ENCODE measurements at places on chromosomes 12 and 14.

DNA sequence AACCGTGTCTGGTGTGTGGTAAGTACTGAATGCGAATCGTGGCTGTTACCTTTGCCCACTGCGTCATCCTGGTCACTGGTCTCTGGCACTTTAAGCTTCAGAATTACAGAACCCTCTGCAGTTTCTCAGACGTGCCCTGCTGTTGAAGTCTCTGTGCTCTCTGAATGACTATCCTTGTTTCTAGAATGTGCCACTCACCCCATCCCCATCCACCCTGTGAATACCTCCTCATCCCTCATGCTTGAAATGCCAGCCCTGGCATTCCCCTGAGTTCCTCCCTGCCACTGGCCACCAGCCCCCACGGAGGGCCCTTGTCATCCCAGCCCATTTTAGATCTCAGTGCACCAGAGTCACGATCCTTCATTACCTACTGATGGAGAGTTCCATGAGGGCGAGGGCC lies 21.3 kb downstream of the TPCN1 start:
- no peak for DNase-seq

DNA sequence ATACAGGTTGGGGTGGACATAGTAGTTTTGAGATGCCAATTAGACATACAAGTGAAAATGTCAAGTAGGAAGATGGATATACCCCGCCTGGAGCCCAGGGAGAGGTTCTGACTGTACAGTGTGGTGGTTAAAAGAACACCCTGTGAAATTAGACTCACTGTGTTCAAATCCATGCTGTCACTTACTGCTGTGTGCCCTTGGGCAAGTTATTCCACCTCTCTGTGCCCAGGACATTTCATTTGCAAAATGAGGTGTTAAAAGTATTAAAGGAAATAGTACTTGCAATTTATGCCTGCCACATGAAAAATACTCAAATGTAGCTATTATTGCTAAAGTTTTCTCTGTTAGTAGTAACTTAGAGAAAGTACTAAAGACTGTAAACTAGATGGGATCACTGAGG lies 18.5 kb downstream of the GALNT4 start:
- no peak for DNase-seq

- no peak for DNase-seq
These were observed 20.4 kb downstream of the ABHD12B start for GRCh38 chr14:50892255-50892654.

GRCh38 chr12:124679533-124680371 lies 112.3 kb upstream of the NCOR2 start:
- no peak for DNase-seq

- DNase-seq, result no peak
These were observed 22.3 kb upstream of the GNS start for GRCh38 chr12:64781280-64782190.

DNA sequence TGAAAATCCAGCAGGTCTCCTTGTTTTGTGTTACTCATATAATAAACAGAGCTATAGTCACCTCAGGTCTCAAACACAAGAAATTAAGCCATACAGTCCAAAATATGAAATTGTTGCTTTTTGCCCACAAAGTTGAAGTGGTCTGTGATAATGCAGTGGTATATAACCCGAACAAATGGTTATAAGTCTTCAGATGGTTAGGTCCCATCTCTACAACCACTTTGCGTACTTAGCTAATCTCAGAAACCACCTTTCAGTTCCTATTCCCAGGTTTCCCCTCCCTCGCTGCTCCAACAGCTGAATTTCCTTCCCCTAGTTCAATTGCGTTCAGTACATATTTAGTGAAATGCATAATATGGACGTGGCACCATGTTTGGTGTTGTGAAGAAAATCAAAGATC lies 3.3 kb upstream of the KCNA5 start:
- DNase-seq, result no peak

GRCh38 chr14:103613517-103613916 lies 15.5 kb upstream of the KLC1 start:
- DNase-seq, result no peak

GRCh38 chr14:102501751-102502315 lies 7.7 kb downstream of the ANKRD9 start:
- no peak for DNase-seq

DNA sequence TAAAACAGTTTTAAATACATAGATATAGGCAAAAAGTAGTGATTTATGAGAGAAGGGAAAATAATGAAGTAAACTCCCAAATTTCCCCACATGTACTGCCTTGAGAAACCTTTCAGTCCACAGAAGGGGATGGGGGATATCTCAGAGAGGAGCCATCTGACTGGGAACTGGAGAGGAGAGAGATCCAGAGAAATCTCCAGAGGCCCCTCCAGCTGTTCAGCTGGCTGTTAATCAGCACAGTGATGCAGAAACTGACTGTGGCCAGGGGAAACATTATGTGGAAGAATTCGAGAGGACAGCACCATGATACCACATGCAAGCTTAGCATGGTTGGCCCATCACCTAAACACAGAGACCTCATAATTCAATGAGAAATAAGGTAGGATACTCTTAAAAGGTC lies 1165.9 kb upstream of the TMEM132C start:
- DNase-seq, result no peak

DNA sequence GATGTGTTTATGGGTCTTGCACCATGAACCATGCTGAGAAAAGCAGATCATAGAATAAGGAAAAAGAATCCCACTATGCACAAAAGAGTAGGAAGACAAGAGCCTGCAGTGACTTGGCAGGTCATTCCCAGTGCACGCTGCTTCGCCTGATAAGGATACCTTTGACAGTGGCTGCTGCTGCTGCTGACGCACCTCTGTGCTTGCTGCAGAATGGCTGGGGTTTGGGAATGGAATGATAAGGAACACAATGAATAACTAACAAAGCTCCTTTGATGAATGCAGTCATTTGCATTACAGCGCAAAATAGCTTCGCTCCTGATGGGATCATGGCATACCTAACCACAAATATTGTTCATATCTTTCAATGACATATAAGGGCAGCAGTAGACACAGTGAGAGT lies 278.7 kb downstream of the PDZRN4 start:
- DNase-seq, result no peak

GRCh38 chr12:22729957-22730443 lies 105.0 kb downstream of the ETNK1 start:
- DNase-seq, result no peak

GRCh38 chr14:99707420-99707819 lies 23.3 kb downstream of the CYP46A1 start:
- DNase-seq, result no peak

DNA sequence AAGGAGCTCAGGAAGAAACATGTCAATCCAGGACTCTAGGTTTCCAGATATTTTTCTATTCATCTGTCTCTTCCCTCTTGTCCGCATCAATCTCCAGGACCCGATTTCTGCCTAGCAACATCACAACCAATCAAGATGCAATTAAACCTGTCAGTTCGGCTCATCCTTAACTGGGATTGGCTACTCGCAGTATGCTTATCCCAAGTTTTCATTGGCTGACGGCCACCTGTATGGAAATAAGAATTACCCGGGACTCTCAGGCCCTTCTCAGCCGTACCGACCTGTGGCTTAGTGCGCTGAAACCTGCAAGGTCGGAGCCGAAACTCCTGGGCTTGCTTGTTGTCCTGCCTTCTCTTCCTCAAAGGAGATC lies 20.4 kb upstream of the ATP5MC2 start:
- DNase-seq, result peak; percentile 98

DNA sequence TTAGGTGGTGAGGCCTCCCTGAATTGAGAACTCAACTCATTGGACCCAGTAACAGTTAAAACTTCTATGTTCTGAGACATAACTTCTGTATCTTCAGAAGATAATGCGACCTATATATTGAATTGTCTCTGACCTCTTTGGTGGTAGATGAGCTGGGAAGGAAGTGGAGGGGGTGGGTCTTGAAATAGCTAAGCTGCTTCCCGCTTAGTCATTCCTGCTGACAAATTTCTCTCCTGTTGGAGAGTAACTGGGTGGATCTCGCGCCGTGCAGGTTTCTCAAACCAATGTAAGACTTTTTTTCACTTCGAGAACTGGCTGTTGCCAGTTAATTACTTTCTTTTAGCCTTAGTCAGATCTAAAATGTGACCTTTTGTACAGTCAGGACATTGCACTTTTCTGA lies 100.8 kb downstream of the PPHLN1 start:
- DNase-seq, result no peak

DNA sequence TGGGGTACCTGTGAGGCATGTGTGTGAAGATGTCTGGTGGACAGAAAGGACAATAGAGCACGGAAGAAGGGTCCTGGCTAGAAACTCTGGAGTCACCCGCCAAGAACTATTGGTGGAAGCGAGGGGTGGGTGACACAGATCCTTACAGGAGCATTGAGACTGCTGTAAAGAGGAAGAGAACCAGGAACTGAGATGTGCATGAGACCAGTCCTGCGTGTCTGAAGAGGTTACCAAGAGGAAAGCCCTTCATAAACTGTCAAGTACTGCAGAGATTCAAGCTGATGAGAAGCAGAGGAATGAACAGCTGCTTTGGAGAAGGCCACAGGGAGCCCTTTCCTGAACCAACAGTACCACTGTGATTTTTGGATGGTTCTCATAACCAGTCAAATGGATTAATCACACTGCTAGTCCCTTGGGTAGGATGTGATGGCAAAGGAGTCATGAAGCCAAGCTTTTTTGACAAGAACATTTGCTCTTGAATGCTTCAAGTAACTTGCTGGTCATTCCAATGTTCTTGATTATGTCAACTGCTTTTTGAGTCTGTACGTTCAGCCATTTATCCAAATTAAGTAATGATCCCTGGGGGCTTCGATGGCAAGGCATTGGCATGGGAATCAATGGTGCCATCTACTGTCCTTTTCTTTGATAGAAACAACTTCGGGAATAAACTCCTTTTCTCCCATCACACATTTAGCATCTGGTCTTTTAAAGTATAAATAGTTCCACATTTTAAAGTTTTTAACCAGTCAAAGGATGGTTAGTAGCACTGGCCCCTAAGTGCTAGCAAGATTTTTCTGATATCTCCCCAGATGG lies 42.9 kb downstream of the GPR135 start:
- DNase-seq, result no peak

DNA sequence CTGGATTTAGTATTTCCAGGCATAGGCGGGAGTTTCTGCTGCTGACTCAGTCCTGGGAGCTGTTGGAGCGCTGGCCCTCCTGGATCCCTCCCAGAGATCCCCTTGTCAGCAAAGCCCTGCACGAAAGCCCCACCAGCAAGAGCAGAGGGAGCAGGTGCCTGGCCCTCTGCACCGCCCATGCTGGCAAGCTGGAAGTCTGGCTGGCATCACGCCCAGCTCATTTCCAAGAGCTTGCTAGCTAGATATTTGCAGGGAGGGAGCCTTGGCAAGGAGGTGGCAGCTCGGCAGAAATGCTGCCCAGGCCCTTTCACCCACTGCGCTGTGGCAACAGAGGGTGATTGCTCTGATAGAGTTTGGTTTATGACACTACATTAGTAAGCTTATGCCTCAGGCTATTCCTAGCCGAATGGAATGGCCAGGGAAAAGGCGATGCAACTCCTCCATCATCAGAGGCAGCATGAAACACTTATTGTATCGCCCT lies 193.9 kb downstream of the EMP1 start:
- DNase-seq, result no peak

- no peak for DNase-seq
These were observed 1.4 kb upstream of the ITGB7 start for GRCh38 chr12:53208435-53208834.

DNA sequence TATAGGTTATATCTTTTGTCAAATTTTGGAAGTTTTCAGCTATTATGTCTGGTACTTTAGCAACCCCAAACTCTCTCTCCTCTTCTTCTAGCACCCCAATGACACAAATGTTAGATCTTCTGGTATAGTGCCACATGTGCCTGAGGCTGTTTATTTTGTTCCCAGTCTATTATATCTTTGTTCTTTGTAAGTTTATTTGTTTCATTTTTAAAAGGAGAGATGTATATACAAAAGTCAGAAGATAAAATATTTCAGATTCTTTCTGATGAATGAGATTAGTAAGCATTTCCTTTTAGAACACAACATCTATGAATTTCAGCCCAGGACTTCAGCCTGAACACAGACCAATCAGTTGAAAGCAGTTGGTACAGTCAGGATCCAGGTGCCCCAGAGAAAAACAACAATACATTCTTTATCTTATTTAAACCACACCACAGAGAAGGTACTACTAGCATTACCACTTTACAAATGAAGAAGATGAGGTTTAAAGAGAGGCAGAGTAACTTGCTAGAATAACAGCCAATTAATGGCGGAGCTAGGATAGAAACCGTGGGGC lies 114.1 kb upstream of the BTG1 start:
- DNase-seq, result no peak

DNA sequence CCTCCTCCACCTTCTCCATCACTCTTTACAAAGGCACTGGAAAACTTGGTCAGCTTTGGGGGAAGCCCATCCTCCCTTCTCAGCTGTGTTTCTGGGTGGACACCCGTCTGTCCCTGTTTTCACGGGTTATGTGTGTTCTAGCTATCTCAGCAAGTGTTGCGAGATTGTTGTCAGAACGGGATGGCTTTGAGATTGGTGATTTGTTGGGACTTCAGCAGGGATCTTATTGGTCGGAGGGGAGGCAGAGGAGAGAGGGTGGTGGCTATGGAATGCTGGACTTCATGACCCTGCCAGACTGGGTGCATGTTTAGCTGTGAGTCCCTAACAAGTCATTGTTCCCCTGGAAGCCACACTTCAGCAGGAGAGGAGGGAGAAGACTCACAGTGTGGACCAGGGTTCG lies 2.1 kb downstream of the USP5 start:
- DNase-seq, result no peak

- no peak for DNase-seq
These were observed 93.0 kb downstream of the PLEKHA5 start for GRCh38 chr12:19222558-19222957.

GRCh38 chr14:32023540-32023939 lies 53.6 kb upstream of the ARHGAP5 start:
- DNase-seq, result no peak

GRCh38 chr12:26523708-26524150 lies 309.3 kb downstream of the ITPR2 start:
- no peak for DNase-seq

- no peak for DNase-seq
These were observed 203.8 kb downstream of the CALM1 start for GRCh38 chr14:90600619-90601018.

DNA sequence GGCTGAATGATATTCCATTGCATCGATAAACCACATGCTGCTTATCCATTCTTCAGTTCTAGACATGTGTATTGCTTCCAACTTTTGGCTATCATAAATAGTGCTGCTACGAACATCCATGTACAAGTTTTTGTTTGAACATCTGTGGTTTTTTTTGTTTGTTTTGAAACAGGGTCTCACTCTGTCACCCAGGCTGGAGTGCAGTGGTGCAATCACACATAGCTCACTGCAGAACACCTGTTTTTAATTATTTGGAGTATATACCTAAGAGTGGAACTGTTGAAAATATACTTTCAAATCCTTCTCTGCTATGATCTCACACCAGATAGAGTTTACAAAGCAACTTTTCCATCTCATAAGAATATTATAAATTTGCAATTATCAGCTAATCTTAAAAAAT lies 124.2 kb downstream of the TTC7B start:
- no peak for DNase-seq

- no peak for DNase-seq
These were observed 35.0 kb downstream of the TGFB3 start for GRCh38 chr14:75946785-75947184.

- no peak for DNase-seq
These were observed 318.2 kb downstream of the NUAK1 start for GRCh38 chr12:105820429-105821125.

Measured in D721Med (cell line).